ENCODE measurements at places on chromosomes 3 and 15.

GRCh38 chr3:168088106-168088720 lies 7.5 kb downstream of the GOLIM4 start:
- no peak for DNase-seq

GRCh38 chr15:90076716-90077115 lies 25.6 kb downstream of the IDH2 start:
- DNase-seq, result no peak

DNA sequence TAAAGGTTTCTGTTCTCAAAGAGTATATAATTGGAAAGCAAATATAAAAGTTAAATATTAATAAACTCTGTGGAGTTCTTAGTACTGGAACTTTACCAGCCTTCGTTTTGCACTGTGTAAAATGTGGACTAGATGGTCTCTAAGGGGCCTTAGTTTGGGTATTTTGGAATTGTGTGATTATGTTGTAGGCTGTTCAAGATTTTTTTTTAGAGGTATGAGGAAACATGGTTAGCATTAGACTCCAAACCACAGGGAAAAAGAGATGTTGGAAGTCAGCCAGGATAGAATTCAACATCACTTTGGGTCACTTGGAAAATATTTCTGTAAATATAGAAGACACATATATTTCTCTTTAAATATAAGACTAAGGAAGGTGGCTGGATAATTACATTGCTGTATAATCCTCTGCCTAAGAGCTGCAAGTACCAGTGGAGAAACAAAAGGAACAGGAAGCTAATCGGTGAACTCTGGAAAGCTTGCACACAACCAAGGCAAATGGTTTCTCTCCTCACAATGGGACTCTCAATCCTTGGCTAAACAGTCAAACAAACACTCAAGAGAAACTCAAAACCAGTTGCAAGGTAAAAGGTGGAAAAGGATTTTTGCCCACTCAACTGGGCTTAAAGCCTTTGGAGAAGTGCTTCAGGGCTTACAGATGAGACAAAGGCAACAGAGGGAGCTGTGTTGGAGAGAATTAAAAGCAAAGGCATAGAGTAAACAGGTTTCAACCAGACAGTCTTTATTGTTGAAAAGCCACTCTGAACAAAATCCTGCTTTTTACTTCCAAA lies 141.7 kb downstream of the NR1D2 start:
- peak; percentile 82 for DNase-seq

DNA sequence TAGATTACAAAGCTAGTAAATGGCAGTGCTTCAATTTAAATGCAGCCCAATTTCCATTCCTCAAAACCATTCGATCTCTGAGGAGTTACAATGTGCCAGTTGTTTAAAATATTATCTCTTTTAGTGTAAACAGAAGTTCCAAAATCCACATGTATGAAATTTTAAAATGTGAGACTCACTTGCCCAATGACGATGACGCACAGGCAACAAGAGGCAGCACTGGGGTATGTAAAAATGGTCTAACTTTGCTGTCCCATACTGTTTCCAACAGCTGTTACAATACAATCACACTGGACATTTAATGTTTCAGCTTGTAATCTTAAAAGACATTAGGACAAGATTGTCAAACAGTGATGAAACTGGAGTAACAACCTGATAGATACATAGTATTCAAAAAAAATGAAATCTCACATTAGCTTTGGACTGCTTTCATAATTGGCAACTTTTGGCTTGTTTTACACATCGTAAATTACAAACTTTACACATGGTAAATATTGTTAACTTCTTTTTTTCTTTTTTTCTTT lies 12.2 kb downstream of the SLTM start:
- no peak for DNase-seq

GRCh38 chr3:175224051-175224450 lies 364.9 kb downstream of the NAALADL2 start:
- no peak for DNase-seq

GRCh38 chr15:45871121-45871855 lies 236.5 kb downstream of the SQOR start:
- no peak for DNase-seq

GRCh38 chr15:91183596-91183995 lies 83.5 kb downstream of the SV2B start:
- DNase-seq, result no peak

DNA sequence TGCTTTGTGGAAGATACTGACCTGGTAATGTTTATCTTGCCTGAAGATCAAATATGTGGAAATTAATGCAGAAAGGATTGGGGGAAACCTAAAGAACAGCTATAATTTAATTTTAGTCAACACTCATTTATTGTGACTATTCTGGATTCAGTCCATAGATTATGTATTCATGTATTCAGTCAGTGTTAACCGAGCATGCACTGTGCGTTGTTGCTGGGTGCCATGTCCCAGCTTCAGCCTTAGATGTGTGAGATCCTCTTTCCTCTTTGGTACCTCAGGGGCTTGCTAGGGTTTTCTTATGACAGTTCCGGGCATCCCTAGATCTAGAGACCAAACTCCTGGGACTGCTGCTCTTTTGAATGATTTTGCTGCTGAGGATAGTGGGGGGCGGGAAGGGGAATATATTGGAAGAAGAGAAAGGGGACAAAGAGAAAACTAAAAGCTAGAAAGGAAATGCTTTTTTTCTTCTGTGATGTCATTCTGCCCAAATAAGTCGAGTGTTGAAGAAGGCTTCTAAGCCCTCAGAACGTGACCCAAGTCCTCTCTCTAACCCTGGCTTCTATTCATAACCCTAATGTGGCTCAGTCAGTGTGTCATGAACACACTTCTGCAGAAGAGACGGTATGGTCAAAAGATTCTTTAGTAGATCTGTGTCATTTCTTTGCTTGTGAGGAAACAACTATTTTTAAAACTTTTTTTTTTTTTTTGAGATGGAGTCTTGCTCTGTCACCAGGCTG lies 33.5 kb downstream of the STARD9 start:
- no peak for DNase-seq

- DNase-seq, result no peak
Observed at GRCh38 chr3:128064962-128065361, 12.7 kb downstream of the SEC61A1 start.

- DNase-seq, result no peak
Observed at GRCh38 chr3:123296836-123297626, 95.3 kb downstream of the SEC22A start.
